ENCODE measurements at places on chromosomes 4 and X.
A peak's percentile ranks its signal among the peaks of the same experiment; 100 is the strongest.

DNA sequence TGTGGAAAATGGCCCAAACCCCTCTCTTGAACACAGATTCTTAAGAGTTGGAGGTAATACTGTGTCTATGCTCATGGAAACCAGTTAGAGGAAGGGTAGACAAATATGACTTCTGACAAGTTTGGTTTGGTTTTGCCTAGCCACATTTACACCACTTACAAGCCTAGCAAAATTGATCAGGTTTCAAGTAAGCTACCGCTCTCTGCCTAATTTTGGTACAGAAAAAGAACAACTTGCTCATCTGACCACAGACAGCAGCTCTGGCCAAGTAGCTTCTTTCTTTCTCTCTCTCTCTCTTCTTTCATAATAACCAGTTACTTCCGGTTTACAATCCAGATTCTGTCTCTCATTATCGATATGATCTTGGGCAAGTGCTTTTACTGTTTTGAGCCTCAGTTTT is 260.0 kb downstream of the GLUD2 start:
- no peak for DNase-seq

GRCh38 chr4:183201331-183201730 is 102.3 kb downstream of the WWC2 start:
- no peak for DNase-seq

DNA sequence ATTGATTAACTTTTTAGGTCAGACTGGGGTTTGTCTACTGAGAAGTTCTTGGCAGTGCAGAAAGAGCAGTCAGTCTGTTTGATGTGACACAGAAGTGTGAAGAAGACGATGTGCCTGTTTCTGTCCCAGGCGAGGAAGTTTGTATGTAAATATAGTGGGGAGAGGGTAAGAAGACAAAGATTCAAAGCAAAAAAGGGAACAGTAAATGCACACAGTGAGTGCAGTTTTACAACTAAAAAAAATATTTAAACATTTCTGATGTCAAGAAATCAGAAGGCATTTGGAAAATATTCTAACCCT is 264.9 kb downstream of the RAPGEF2 start:
- no peak for DNase-seq

DNA sequence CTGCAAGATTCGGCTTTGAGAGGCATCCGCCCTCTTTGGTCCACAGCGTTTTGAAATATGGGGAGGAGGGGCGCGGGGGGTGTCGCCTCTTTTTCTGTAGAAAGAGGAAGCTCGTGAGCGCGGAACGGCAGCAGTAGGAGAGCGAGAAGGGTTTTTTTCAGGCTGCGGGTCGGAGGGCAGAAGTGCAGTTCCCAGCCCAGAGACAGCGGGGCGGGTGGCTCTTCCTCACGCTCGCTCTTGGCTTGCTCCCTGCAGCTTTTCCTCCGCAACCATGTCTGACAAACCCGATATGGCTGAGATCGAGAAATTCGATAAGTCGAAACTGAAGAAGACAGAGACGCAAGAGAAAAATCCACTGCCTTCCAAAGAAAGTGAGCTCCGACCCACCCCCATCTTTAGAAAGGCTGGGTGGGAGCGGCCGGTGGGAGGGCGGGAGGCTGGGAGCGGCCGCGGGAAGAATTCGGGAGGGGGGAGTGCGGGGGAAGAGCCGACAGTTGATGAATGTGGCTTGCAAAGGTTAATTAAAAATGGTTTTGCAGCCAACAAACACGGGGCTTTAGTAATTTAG is 1.2 kb downstream of the TMSB4X start:
- peak; percentile 71 for DNase-seq

DNA sequence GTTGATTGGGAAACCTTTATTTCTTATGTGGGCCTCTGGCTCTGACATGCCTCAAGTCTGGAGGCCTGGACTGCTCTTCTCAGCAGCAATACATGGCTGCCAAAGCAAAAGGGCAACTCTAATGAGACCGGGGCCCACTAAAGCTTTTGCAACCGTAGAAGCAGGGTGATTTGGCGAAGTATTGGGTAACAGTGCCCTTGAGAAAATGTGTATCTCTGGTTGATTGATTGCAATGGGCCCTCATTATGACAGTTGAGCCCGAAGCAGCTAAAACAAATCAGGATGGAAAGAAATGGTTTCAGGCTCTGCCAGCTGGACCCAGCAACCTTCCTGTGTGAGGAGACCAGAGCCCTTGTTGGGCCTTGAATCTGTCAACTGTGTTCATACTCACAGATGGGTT is 73.4 kb downstream of the CLCN4 start:
- no peak for DNase-seq

- no peak for DNase-seq
Observed at GRCh38 chrX:124240422-124240821, 92.0 kb upstream of the TEX13D start.

- no peak for DNase-seq
Observed at GRCh38 chr4:166501941-166502382, 628.9 kb downstream of the TLL1 start.

DNA sequence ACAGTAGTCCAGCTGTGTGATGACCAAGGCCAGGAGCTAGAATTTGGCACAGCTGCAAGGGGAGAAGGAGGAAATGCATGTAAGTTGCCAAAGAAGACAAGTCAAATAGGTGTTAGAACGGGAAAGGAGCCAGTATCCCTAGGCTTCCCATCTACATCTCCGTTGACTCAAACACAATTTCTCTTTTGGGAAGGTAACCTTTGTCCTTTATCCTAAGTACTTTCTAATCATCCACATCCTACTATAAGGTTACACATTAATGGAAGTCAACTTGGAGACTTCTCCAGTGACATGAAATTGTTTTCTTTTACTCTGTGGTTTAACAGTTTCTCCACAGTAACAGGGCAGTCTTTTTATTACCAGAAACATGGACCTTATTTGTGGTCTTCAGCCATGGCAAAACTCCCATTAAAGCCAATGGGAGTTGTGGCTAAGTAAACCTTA is 620.0 kb downstream of the ANKRD50 start:
- peak; percentile 67 for DNase-seq

GRCh38 chrX:102599951-102600579 is 750 bp downstream of the ARMCX5 start:
- peak; percentile 20 for DNase-seq

DNA sequence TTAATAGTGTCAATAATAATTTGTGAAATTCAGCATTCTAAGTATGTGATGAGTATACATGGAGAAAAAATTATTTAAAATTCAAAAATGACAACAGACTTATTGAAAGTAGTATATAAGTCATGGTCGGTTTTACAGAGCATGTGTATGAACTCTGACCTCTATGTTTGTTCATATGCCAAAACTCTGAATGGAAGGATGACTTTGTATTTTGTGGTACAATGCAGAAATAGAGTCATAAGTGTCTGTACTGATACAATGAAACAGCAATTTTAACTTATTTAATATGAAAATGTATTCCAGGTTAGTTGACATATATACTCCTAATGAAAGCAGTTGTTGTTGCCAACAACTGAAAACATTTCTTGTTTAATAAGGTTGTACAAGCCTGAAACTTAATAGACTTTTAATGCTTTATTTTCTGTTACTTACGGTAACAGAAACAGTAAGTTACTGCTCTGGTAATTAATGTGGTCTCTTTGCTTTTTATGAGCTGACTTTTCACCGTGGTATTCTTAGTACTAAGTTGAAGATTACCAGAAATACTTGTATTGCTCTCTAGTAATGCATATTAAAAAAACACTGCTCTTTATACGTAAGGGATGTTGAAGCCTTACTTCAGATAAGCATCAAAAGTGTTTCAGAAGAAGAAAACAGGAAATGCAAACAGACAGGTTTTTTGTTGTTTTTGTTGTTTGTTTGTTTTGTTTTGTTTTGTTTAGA is 1.9 kb downstream of the UBE2K start:
- DNase-seq = no peak

GRCh38 chr4:70945452-70946055 is 43.4 kb downstream of the MOB1B start:
- DNase-seq = no peak

DNA sequence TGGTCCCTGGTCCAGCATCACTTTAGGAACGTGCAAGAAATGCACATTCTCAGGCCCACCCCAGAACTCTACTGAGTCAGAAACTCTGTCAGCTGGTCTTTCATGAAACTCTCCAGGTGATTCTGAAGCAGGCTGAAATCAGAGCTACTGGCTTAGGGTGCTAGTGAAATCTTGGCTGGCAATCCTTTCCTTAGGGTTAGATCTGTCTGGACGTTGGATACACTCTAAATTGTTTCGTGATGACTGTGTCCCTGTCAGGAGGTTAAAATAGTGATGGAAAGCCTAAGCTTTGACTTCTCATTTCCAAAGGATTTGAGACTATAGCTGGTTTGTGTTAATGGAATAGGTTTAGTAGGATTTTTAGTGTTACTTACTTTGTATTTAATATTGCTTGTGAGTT is 99.1 kb downstream of the ARHGAP10 start:
- DNase-seq = no peak

DNA sequence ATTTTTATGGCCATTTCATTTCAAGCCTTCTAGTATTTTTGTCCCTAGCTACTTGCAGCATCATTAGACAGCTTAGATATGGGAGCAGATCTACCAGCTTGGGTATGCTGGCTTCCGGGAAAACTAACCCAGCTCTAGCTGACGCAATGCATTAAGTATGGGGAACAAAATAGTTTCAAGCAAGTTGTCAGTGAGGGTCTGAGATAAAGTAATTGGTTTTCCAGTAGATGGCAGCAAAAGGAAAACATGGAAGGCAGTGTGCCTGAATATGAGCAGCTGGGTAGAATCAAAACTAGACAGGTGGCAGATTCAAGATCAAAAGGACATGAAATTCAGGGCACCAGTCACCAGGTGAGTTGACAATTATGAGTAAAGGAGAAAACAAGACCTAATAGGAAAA is 340.9 kb upstream of the CTSO start:
- DNase-seq = peak; percentile 34

- DNase-seq = no peak
Observed at GRCh38 chr4:29058531-29058930, 1661.6 kb upstream of the PCDH7 start.
